ENCODE measurements at places on chromosomes 6 and 20.

DNA sequence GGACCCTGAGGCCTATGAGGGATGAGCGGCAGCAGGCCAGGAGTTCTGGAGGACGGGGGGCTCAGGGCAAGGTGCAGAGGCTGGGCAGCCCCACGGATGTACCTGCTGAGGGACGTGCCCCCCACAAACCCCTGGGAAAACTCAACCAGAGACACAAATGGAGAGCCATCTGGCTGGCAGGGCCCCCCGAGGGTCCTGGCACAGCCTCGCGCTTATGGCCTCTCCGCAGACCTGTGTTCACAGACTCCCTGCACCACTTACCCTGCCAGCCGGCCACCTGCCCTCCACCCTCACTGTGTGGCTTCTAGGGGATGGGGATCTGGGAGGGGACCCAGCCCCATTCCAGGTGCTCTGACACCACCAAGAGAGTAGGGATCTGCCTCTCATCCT lies 3.4 kb upstream of the ZBTB46 start:
- no peak for DNase-seq

GRCh38 chr6:41767112-41767833 lies 12.4 kb downstream of the FRS3 start:
- no peak for DNase-seq

DNA sequence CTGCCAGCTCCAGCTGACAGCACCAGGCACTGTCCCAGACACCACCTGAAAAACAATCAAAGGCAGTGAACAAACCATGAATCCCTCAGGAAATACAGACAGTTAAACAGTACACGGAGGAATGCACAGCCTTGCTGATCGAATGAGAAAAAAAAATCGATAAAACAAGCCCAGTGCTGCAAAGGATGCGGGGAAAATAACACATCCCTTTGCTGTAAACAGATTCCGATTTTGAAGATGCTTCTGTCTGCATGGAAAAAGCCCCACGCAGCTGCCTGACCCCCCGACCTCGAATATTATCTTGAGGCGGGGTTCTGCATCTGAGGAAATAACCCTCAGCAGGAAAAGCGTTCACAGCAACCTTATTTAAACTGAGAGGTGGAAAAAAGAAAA lies 43.9 kb downstream of the RBM38 start:
- DNase-seq = no peak

GRCh38 chr6:152399399-152399798 lies 237.8 kb downstream of the SYNE1 start:
- DNase-seq = no peak

GRCh38 chr20:8640461-8640860 lies 428.4 kb upstream of the PLCB4 start:
- DNase-seq = no peak

- no peak for DNase-seq
These were observed 118.4 kb downstream of the GRM4 start for GRCh38 chr6:34027445-34027936.

GRCh38 chr6:15254070-15254975 lies 8.5 kb downstream of the JARID2 start:
- no peak for DNase-seq

GRCh38 chr20:16393297-16393696 lies 180.0 kb downstream of the KIF16B start:
- DNase-seq = no peak

DNA sequence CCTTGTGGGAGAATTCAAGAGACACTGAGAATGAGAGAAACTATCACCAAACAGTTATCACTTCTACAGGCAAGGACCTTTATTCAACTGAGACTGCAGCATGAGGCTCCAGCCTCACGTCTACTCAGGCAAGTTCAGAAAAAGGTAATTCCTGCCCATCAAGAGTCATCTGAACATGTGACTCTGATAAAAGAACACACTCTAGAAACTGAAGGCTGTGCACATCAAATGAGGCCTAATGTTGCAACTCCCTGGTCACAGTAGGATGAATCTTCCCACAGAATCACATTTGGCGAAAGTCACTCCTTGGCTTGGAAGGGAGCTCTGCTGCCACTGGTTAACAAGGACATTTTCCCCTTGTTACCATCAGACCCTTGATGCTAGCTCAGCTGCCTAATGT lies 71.2 kb upstream of the EMILIN3 start:
- DNase-seq = no peak

- no peak for DNase-seq
These were observed 75.2 kb downstream of the STXBP5 start for GRCh38 chr6:147279427-147279826.

GRCh38 chr6:135955099-135955498 lies 103.6 kb downstream of the PDE7B start:
- DNase-seq = no peak

DNA sequence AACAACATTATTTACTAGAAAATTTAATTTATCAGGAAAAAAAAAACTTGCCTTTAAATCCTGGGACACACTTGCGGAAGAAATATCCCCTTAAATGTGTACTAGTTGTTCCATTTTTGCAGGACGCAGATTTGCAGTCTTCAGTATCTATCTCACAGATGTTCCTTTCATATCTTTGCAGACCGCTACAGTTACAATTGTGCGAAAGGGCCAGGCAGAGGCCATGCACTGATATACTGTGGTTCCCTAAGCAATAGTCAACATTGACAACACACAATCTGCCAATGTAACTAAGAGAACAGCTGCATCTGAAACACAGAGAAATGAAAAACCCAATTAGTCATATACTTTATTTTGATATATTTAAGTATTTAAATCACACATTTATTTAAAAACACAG lies 411.2 kb downstream of the EYS start:
- no peak for DNase-seq

DNA sequence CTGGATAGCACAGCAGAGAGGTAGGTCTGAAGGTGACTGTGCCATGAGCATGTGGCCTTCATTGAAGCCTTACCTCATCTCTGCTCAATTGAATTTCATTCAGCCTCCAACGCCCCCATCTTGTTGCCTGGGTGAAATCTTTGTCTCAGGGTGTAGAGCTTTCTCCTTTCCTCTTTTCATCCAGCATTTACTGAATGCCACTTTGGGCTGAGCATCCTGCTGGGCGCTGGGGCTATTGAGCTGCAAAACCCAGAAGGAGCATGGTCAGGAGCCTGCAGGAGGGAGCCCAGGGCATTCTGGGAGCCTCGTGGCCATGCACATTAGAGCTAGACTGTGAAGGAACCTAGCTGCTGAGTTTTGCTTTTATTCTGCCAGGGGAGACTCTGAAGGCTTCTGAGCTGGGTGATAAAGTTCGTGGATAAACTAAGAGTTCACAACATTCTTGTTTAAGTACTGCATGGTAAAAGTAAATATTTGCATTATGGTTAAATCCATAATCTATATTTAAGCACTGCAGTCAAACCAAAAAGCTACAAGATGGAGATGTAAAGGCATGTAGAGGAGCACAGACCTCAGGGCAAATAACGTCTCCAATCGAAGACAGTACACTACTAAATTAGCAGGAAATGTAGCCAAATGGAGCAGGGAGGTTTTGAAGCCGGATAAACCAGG lies 13.2 kb upstream of the ASXL1 start:
- no peak for DNase-seq

All from cortex of kidney (tissue), 1 donor.